ENCODE measurements at places on chromosomes 16 and 17. TPM values are rescaled to one million over a fixed set of nuclear protein-coding genes. Genes with fewer than 3 reads are reported as not detected.

DNA sequence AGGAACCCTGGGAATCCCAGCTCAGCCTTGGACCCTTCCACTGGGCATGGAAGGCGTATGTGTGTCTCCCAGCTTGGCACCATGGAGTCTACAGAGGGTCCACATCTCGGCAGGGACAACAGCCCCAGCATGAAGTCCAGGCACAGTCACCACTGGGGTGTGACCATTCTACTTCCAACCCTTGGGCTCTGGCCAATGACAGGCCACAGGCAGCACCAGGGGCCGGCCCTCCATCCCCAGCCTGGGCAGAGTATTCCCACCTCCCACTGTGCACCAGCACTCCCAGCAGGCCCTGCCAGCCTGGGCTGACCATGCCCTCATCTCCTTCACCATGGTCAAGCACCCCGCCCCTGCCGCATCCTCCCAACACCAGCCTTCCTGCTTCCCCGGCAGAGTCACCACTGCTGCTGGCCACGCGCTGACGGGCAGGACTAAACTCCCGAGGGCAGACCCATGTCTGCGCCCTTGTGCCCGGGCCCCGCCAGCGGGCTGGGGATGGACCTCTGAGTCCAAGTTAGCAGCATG is 9.5 kb upstream of the PPP1R27 start:
- no peak overlapping the region for H3K27ac ChIP-seq
- no peak overlapping the region for H3K4me3 ChIP-seq
- DNase-seq, result no peak
- H3K27me3 ChIP-seq, result no peaks in the 10 kb centered on the region
- no peaks in the 10 kb centered on the region for H3K4me1 ChIP-seq
- peaks cover 72% of the 10 kb centered on the region for H3K36me3 ChIP-seq

GRCh38 chr16:48948911-48949310 is 332.7 kb downstream of the CBLN1 start:
- H3K27me3 ChIP-seq, result no peaks in the 10 kb centered on the region
- DNase-seq, result no peak
- H3K36me3 ChIP-seq, result no peaks in the 10 kb centered on the region

- no peaks in the 10 kb centered on the region for H3K4me1 ChIP-seq
- no peaks in the 10 kb centered on the region for H3K27me3 ChIP-seq
- no peak overlapping the region for H3K4me3 ChIP-seq
Observed at GRCh38 chr17:77772461-77772897, 186.0 kb upstream of the TNRC6C start.

- DNase-seq, result no peak
- H3K36me3 ChIP-seq, result no peaks in the 10 kb centered on the region
- H3K4me1 ChIP-seq, result peaks cover 15% of the 10 kb centered on the region
- H3K27me3 ChIP-seq, result no peaks in the 10 kb centered on the region
- H3K27ac ChIP-seq, result no peak overlapping the region
- no peak overlapping the region for H3K4me3 ChIP-seq
Observed at GRCh38 chr17:44904001-44904984, 5.0 kb upstream of the EFTUD2 start.

HASPIN gene
- 0.68 TPM for total RNA-seq

GRCh38 chr17:50027881-50028735 is 27.8 kb upstream of the ITGA3 start:
- H3K27me3 ChIP-seq, result no peaks in the 10 kb centered on the region
- no peak overlapping the region for H3K4me3 ChIP-seq
- H3K4me1 ChIP-seq, result peaks cover 27% of the 10 kb centered on the region

All from lower lobe of right lung (tissue), 2 donors.